ENCODE measurements at places on chromosomes 13 and 19. TPM values are rescaled to one million over a fixed set of nuclear protein-coding genes. Genes with fewer than 3 reads are reported as not detected.

The NCCRP1 gene
- total RNA-seq, result 20.0 TPM

The SIGLEC8 gene
- total RNA-seq, result not detected

The KLK3 gene
- not detected for total RNA-seq

The ADGRE3 gene
- total RNA-seq, result 0.16 TPM

The CLEC17A gene
- total RNA-seq, result not detected

The MEIOSIN gene
- not detected for total RNA-seq

The YJEFN3 gene
- 3.2 TPM for total RNA-seq

The VMAC gene
- total RNA-seq, result 7.5 TPM

The ZNF99 gene
- 1.3 TPM for total RNA-seq

The SCN1B gene
- total RNA-seq, result 14.0 TPM

The GRIN3B gene
- not detected for total RNA-seq

The ZNF808 gene
- total RNA-seq, result 74.4 TPM

The ZNF816 gene
- 15.7 TPM for total RNA-seq

The SLITRK5 gene
- total RNA-seq, result 12.2 TPM

The TM9SF2 gene
- total RNA-seq, result 144 TPM

The KLF1 gene
- total RNA-seq, result 2.1 TPM

The EXOC3L2 gene
- 3.5 TPM for total RNA-seq

The ZNF561 gene
- total RNA-seq, result 48.9 TPM

The FXYD7 gene
- 8.3 TPM for total RNA-seq

The ZNF700 gene
- total RNA-seq, result 23.9 TPM

The ZNF431 gene
- 30.1 TPM for total RNA-seq

The SYT3 gene
- 6.8 TPM for total RNA-seq

The CYP4F2 gene
- total RNA-seq, result not detected

The SIN3B gene
- 67.5 TPM for total RNA-seq

The SRRM5 gene
- not detected for total RNA-seq

The EHD2 gene
- total RNA-seq, result 59.6 TPM

The PEAK3 gene
- total RNA-seq, result 0.44 TPM

All from camera-type eye (tissue), 1 donor.